Uterus (tissue), 4 donors: ENCODE measurements at places on chromosomes 2 and 18.

- no peak for DNase-seq
Measured at GRCh38 chr18:23757437-23757733, 68.1 kb downstream of the LAMA3 start.

DNA sequence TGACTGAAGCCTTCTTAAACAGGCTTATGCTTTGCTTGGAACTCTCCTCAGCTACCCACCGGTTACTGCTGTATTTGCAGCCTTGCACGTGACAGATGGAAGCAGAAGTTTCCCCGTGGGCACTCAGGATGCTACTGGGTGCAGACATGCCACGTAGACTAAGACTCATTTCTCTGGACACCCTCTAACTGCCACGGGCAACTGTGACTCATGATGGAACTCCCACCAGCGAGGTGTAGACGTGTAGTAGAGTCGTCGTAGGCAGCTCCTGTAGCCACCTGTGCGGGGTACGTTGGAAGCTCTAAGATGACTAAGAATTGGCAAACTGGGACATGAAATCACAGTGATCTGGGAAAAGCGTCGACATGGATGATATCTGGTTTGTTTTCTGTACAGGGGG lies 27.5 kb downstream of the TSHZ1 start:
- DNase-seq: no peak

DNA sequence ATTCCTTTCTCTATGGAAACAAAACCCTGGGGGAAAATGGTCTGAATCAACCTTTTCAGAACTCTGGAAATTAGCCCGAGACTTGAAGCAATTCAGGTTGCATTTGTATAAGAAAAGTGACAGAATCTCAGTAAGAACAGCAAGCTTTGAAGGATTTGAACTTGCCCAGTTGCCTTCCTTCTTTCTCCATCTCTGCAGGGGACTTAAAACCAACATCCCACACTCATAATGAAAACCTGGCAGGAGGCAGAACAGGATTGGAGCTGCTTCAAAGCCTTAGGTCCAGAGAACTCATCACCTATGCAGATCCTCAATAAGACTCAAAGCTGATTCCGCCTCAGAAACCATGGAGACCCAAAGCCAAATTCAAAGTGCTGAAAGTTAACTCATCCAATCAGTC lies 790.5 kb upstream of the ID2 start:
- DNase-seq: no peak

- no peak for DNase-seq
Measured at GRCh38 chr18:43563780-43564179, 286.5 kb upstream of the SYT4 start.

- no peak for DNase-seq
Measured at GRCh38 chr2:238163481-238164198, 4.9 kb downstream of the ERFE start.

- DNase-seq: no peak
Measured at GRCh38 chr18:6203791-6204190, 210.9 kb downstream of the L3MBTL4 start.

DNA sequence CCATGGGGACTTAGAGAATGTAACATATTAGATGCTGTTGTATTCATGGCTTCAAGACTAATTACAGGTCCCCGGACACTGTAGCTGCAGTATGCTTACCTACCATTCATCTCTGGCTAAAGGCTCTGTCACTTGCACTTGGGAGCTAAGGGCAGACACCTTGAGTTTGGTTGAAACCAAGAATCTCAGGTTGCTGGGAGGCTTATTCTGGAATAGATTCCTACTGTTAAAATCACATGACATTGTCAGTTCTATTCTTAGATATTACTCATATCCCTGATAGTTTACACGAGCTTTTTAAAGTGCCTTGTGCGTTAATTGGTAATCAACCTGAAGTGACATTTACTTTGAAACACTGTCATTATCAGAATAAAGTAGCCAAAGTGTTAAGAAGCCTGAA lies 73.0 kb upstream of the EPB41L5 start:
- no peak for DNase-seq

DNA sequence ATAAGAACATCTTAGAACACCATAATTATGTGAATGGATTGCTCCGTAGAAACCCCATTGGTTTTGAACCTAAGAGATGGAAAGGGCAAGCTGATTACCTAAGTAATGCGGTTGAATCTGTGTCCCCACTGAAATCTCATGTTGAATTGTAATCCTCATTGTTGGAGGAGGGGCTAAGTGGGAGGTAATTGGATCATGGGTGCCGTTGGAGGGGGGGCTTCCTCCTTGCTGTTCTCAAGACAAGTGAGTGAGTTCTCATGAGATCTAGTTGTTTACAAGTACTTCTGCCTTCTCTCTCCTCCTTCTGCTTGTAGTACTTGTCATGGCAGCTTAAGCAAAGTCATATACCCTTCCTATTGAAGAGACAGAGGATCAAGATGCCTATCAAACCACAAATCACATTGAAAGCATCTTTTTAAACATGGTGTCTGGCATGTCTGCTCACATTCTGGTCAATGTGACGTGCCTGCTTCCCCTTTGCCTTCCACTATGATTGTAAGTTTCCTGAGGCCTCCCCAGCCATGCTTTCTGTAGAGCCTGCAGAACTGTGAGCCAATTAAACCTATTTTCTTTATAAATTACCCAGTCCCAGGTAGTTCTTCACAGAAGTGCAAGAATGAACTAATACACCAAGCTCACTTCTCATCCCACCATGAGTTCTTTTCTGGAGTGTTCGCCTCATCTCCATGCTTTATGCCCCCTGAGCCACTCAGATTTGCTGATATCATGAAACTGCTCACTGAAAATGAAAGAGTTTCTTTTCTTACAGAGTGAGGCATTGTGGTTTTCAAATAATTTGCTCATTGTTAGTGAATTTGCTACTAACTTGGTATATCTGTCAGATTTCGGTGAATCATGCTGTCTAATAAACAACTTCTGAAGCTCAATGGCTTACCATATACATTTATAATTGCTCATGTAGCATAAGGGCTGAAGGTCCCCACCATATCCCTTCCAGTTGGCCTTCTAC lies 23.6 kb downstream of the KCNE4 start:
- no peak for DNase-seq

GRCh38 chr2:232898592-232899543 lies 28.8 kb downstream of the SNORC start:
- no peak for DNase-seq

DNA sequence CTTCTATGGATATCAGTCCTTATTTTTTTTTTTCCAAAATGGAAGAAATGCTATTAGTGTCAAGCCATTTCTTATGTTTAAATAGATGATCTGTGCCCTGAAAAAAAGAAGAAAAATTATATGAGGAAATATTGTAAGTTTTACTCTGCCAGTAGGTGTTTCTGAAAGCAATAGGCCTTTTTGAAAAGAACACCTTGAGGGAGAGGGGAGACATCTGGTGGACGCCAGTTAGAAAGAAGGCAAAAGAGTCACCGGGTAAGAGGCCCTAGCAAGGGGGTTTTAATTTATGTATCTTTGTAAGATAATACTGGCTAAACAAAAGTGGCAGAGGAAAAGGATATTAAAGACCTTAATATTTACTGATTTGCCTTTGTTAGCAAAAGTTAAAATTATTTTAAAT lies 56.1 kb downstream of the DYNAP start:
- DNase-seq: no peak

DNA sequence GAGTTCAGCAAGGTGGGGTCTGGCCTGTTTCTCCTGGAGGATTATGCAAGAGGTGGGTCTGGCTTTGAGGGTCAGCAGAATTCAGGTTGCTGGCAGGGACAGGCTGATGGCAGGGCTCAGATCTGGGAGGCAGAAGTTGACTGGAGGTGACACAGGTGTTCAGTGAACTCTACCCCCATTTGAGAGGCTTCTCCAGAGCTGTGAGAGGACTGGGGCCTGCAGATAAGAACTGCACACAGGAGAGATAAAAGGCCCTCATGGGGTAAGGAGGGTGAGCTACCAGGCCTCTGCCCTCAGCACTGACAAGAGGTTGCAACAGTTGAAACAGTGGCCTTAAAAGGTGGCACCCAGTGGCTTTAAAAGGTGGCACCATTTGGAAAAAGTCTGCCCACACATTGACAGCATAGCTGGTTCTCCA lies 13.1 kb downstream of the MOCOS start:
- DNase-seq: no peak

GRCh38 chr18:70075906-70076305 lies 128.2 kb upstream of the CD226 start:
- no peak for DNase-seq

- no peak for DNase-seq
Measured at GRCh38 chr2:96129528-96130120, 8.7 kb downstream of the ASTL start.

- DNase-seq: no peak
Measured at GRCh38 chr18:54558609-54559585, 32.1 kb upstream of the DYNAP start.

- no peak for DNase-seq
Measured at GRCh38 chr2:145845923-145846322, 1326.0 kb upstream of the ZEB2 start.

DNA sequence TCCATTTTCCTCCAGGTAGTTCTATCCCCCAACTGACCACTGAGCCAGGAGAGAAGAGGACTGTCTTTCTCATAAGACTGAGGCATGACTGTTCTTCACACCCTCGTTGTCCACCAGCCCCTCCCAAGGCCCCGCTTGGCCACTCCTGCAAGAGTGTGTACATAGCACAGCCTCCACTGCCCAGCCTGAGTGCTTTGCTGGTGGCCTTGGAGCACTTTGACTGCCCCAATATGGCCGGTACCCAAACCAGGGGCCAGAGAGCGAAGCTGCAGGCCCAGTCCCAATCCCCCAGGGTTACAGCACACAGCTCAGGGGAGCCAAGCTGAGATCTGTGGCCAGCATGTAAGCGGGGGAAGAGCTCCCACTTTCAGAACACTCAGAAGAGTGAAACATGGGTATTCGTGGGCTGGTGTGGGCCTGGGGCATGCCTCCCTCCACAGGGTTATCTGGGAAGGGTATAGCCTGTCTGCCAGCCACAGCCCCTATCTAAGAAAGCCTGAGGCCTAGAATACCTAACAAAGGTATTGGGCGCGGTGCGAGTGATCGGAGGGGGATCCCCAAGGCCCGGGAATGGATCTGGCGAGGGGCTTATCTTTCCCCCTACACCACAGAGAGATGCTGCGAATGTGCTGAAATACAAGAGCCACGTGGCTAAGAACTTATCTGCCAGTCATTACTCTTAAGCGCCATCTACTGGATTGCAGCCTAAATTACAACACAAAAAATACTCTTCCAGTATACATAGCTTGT lies 163.8 kb downstream of the WDPCP start:
- no peak for DNase-seq
